ENCODE measurements at places on chromosomes 16 and 17.

DNA sequence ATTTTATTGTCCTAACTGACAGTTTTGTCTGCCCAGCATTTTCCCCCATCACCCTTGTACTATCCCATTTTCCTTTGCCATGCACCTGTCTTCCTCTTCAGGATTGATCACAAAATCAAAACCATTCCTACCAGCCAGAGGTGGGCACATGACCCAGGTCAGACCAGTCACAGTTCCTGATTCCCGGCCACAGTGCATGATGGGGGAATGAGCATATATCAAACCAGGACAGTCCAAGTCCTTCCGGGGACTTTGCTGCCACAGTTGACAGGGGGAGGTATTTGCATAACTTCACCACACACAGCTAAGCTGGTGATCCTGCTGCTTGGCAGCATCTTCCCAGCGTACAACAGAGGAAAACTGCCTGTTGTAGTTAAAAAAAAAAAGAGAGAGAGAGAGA, 493.9 kb downstream of the WWOX start:
- DNase-seq: no peak

DNA sequence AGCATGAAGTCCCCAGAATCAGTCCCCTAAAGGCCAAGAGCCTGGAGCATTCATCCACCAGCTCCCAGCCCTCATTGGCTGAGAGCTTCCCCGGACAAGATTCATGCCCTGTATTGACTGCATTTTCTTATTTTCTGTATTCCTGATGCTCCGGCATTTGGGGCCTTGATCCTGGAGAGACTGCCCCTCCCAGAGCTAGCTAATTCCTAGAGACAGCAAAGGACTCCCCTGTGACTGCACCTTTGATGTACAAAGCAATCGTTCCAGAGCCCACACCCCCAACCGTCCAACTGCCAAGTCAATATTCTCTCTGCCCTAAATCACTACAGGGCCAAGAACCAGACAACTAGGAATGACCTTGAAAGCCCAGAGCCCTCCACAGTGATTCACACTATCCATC, 93.4 kb upstream of the CDH5 start:
- DNase-seq: no peak

GRCh38 chr17:34709158-34709754, 129.9 kb downstream of the TMEM132E start:
- no peak for DNase-seq

DNA sequence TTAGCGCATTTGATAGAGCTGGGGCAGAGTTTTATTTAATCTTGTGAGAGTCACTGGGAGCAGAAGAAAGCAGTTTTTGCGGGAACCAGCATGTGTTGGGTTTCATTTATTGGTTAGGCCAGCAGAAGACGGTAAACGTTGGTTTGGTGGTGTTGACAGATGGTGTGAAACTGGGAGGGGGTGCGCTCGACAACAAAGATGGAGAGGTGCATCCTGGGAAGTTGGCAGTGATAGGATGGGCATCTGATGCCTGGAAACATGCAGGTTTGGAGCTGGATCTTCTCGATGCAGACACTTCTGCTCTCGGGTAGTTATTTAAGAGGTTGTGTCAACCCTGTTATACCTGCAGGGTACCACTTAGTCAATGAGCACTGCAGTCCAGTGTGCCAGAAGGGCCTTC, 24.9 kb upstream of the CLEC18A start:
- no peak for DNase-seq

- DNase-seq: no peak
These were observed 332.2 kb upstream of the KIF2B start for GRCh38 chr17:53490447-53490968.

DNA sequence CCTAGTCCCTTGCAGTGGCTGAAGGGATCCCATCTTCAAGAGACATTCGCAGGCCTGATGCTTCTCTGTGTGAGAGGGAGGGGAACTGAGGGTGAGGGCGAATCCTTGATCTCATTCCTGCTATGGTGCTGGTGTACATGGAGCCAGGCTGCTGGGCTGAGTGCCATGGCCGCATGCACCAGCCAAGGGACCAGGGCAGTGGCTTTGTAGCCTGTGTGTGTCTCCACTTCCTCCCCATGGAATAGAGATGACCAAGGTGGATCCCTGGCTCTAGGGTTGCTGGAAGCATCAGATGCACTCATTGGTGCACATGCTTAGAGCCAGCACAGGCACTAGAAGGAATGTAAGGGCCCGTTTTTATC, 195.0 kb downstream of the FOXL1 start:
- DNase-seq: no peak

GRCh38 chr17:12078791-12079190, 58.1 kb downstream of the MAP2K4 start:
- peak; percentile 59 for DNase-seq

GRCh38 chr17:61648587-61648986, 57.6 kb upstream of the NACA2 start:
- no peak for DNase-seq

DNA sequence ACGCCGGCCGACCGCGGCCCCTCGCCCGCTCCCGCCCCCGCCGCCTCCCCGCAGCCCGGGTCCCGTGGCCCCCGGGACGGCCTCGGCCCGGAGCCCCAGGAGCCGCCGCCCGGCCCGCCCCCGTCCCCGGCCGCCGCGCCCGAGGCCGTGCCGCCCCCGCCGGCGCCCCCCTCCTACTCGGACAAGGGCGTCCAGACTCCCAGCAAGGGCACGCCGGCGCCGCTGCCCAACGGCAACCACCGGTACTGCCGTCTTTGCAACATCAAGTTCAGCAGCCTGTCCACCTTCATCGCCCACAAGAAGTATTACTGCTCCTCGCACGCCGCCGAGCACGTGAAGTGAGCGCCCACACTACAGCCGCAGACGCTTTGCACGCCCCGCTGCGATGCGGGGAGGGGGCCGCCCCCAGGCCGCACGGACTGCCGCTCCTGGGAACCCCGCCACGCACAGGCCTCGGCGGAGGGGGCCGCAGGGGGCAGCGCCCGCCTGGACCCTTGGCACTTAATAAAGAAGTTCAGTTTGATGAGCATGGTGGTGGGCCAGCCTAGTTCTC, 35.5 kb upstream of the ZC3H18 start:
- peak; percentile 42 for DNase-seq

DNA sequence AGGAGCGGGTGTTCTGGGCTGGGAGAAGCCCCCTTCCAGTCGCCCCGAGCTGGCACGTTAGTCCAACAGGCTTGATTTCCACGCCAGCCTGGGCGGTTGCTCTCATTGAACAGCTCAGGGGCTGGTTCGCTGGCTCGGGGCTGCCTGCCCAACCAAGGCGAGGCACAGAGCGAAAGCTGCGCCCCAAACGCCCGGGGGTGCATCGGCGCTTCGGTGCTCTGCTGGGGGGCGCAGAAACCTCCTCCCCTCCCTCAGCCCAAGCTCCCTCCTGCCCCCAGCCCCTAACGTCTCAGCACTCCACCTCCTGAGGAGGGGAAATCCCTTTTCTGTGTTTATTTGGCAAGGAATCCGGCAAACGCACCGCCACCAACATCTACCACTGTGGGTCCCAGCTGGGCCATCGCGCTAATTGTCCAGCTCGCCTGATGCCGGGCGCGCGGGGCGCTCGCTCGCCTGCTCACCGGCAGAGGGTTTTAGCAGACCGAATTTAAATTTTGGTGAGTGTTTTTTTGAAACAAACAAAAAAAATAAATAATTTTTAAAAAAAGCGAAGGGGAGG, 29.5 kb upstream of the RBFOX1 start:
- DNase-seq: no peak

- peak; percentile 75 for DNase-seq
These were observed 12.5 kb upstream of the RHBDL3 start for GRCh38 chr17:32253117-32253611.

- no peak for DNase-seq
These were observed 424 bp downstream of the TEKT5 start for GRCh38 chr16:10694306-10694705.

- no peak for DNase-seq
These were observed 116.1 kb downstream of the METRNL start for GRCh38 chr17:83195330-83196023.

GRCh38 chr16:49458656-49459445, 85.2 kb downstream of the C16orf78 start:
- no peak for DNase-seq

DNA sequence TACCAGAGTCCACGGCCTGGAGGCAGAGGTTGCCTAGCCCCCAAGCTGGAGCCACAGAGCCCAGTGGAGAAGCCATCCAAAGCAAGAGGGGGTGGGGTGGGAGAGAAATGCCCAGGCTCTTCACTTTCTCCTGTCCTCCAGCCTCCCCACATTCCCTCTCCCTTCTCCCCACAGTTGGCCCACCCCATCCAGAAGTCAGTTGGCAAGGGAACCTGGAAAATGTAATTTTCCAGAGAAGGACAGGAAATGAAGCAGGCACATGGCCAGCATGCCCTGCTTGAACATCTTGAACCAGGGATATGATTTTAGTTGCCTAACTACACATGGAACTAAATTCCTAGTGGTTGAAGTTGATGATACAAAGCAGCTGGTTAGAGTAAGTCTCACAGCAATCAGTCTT, 73.3 kb upstream of the IRX6 start:
- no peak for DNase-seq

- no peak for DNase-seq
These were observed 96.8 kb downstream of the IRF8 start for GRCh38 chr16:85995541-85996423.

DNA sequence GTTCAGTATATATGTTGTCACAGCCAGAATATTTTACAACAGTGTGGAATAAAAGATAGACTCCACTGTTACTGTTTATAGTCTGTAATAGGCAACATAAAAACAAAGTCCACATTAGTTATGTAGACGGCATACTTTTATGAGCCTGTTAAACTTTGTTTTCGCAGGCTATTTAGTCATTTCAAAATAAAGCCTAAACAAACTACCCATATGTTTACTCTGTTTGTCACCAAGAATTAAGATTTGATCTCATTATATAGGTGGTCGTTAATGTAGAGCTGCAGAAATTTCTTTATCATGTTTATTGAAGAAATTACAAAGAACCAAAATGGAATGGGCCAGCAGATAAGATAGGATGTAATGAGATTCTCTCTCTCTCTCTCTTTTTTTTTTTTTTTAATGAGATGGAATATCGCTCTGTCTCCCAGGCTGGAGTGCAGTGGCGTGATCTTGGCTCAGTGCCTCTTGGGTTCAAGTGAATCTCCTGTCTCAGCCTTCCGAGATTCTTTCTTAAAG, 943.8 kb upstream of the SOX9 start:
- peak; percentile 71 for DNase-seq

DNA sequence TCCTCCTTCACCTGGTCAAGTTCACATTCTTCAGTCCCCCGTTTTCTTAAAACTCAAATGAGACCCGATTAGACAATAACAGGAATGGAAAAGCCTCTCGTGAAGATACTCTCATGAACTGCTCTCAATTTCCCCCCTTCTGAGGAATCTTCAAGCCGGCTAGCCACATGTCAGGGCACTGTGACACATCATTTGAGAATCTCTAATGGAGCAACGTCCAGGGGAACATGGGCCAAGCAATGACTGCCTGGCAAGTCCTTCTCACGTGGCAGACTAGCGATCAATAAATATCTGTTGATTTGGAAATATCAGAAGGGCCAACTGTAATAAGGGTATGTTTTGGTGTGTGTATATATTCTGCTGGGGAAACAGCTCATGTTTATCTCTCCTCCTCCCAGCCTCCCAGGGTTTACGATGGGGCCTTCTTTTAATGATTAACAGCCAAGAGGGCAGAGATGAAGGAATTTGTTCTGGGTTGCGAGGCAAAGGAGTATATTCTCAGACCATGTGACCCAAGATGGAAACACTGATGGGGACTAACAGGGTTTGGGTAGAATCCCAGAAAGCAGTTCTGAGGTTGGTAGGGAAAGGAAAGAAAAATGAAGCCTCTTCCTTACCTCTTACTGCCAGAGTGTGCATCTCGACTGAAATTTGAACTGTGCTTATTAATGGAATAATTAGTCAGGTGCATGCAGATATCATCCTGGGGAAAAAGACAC, 21.4 kb downstream of the TTLL6 start:
- peak; percentile 94 for DNase-seq

DNA sequence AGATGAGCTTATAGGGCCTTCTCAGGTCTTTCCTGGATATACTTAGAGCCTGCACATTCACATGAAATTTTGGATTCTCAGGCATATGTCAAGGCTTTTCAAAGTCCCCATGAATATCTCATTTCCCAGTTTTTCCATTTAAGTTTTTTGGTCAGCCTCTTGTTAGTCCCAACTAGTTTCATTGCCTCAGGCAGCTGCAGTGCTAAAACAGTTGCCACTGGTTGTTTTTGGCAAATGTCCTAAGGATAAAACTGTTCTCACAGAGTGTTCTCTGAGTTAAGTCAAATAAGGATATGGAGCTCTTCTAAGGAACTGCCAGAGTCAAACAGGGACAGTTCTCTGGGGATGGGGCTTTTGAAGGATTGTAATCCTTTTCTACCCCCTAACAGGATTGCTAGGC, 39.9 kb upstream of the ABCC11 start:
- no peak for DNase-seq

DNA sequence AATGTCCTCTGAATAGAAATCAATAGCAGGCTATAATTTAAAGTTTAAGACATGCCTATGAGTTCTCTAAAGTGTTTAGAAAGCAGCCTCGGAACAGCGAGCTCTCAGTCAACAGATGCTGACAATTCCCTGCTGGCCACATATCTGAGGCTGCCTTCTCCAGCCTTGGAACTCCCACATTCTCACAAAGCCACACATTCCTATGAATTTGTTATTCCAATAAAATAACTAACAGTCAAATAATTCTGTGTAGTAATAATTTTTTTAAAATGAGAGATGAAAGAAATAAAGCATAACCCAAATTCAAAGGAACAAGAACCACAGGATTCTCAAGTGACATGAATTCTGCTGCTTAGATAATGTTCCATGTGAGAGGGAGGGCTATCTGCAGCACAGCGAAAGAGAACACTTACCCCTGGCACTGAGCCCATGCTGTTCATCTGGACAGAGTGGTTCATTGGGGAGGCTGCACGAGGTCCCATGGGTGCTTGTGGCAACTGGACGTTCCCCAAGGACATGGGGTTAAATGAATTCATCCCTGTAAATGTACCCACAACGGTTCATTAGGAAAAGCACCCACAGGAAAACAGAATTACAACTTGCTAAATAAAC, 56.9 kb upstream of the TRAP1 start:
- DNase-seq: peak; percentile 53

GRCh38 chr16:19808061-19808641, 76.5 kb downstream of the GPRC5B start:
- peak; percentile 28 for DNase-seq

GRCh38 chr17:81685108-81685507, 1.3 kb downstream of the HGS start:
- peak; percentile 39 for DNase-seq

GRCh38 chr17:38510421-38511149, 82.3 kb downstream of the ARHGAP23 start:
- DNase-seq: no peak

GRCh38 chr16:74936902-74937560, 47.9 kb downstream of the WDR59 start:
- DNase-seq: peak; percentile 92

GRCh38 chr16:25081702-25082101, 29.8 kb upstream of the LCMT1 start:
- DNase-seq: no peak
